ENCODE measurements at places on chromosomes 5 and 9.

DNA sequence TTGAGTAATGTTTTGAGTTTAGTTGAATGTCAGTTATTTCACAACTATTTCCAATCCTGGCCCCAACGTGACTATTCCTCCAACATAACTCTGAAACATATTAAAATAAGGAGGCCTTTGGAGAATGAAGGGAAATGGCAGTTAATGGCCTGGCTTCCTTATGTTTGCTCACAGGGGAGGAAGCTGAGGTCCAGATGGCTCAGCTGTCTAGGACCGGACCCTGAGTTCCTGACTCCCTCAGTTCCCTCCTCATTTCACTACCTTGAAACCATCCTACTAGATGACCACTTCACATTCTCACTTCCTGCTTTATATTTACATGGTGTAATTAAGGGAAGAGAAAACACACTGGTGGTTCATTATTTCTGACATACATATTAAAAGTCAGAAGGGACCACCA is 6.6 kb downstream of the OTULINL start:
- no peak for DNase-seq

DNA sequence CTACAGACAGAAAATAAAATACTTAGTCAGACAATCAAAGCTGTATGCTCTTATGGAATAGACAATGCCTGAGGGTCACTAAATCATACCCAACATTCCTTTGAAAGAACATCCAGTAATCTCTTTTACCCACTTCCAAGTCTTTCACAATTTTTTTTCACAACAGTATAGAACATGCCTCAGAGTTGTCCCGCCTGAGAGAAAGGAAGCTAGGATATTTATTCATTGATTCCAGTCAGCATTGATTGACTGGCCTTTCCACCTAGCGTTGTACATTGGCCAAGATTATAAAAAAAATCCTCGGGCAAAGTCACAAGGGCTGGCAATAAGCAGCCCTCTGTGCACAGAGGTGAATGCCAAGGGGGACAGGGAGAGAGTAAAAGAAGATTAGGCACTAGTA is 318.1 kb upstream of the PIK3R1 start:
- no peak for DNase-seq

GRCh38 chr5:134175921-134176510 is 734 bp downstream of the SKP1 start:
- DNase-seq, result no peak

GRCh38 chr9:1977026-1977425 is 38.1 kb upstream of the SMARCA2 start:
- DNase-seq, result no peak

DNA sequence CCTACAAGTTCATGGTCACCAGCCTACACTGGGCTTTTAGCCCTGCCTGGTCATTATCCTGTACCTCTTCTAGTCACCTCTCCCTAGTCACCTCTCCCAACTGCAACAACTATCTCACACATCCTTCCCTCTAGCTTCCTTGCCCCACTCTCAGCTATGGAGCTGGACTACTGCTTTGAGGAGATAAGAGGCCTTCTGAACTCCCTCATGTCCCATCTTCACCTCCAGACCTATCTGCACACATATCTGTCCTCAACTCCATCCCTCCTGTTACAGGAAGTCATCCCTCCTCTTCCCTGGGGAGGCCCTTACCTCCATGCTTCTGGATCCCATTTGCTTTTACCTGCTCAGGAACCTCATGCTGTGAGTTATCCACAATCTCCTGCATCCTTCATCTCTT is 5.7 kb downstream of the RPP25L start:
- DNase-seq, result no peak

- no peak for DNase-seq
These were observed 1.9 kb upstream of the RIC1 start for GRCh38 chr9:5626727-5627634.

DNA sequence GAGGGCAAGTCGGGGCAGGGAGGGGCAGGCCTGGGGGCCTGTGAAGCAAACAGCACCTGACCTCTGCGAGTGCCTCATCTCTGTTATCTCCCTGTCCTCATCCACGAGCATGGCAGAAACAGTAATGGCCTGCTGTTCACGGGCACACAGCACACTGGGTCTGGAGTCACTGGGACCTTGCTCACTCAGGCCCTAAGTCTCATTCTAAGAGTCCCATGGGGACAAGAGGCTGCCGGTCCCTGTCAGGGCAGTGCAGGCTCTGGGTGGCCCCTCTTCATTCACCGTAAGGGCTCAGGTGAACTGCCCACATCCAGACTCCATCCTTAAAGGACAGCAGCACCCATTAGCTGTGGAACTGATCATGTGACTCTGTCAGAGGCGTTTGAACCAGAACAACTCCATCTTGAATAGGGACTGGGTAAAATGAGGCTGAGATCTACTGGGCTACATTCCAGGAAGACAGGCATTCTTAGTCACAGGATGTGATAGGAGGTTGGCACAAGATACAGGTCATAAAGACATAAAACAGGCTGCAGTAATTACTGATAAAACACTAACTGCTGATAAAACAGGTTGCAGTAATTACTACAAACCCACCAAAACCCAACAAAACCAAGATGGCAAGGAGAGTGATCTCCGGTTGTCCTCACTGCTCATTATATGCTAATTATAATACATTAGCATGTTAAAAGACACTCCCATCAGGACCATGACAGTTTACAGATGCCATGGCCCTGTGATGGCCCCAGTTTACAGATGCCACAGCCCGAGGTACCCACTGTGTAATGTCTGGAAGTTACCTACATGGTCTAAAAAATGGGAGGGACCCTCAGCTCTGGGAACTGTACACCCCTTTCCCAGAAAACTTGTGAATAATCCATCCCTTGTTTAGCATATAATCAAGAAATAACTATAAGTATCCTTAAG is 28.7 kb downstream of the BICD2 start:
- DNase-seq, result no peak

GRCh38 chr5:97067296-97067850 is 75.0 kb downstream of the LIX1 start:
- no peak for DNase-seq

GRCh38 chr9:135281791-135282737 is 194.6 kb downstream of the OLFM1 start:
- peak; percentile 55 for DNase-seq

DNA sequence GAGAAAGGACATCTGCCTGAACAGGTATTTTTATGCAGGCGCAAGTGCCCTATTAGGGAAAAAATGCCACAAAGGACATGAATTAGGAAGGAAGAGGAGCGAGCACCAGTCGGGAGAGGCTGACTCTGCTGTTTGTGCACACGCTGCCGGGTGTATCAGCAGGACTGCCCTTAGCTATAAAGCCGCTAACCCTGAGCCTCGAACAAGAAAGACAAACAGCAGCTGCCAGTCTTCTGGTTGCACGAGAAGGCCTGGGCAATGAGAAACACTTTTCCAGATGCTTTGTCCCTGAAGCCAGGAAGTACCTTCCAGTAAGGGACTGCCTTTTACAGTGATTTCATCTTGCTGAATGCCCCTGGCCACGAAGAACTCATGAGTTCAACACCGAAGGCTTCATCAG is 12.6 kb downstream of the QSOX2 start:
- DNase-seq, result no peak
